Natural killer cell (primary cell): ENCODE measurements at places on chromosomes 3 and 15. TPM values are rescaled to one million over a fixed set of nuclear protein-coding genes. Genes with fewer than 3 reads are reported as not detected.

Gene EHHADH
- 0.58 TPM for total RNA-seq

Gene SNTN
- total RNA-seq = not detected

Gene SLC28A2
- not detected for total RNA-seq

Gene TJP1
- total RNA-seq = not detected

Gene MYEF2
- total RNA-seq = 9.0 TPM

Gene FAM81A
- 1.0 TPM for total RNA-seq

Gene COLQ
- total RNA-seq = 55.8 TPM

Gene FAM227B
- total RNA-seq = 4.9 TPM

Gene WNT5A
- total RNA-seq = not detected

Gene SST
- not detected for total RNA-seq

Gene ARGFX
- not detected for total RNA-seq
